ENCODE measurements at places on chromosomes 7 and 10.

GRCh38 chr7:35848725-35849124 lies 47.9 kb downstream of the SEPTIN7 start:
- DNase-seq, result no peak

DNA sequence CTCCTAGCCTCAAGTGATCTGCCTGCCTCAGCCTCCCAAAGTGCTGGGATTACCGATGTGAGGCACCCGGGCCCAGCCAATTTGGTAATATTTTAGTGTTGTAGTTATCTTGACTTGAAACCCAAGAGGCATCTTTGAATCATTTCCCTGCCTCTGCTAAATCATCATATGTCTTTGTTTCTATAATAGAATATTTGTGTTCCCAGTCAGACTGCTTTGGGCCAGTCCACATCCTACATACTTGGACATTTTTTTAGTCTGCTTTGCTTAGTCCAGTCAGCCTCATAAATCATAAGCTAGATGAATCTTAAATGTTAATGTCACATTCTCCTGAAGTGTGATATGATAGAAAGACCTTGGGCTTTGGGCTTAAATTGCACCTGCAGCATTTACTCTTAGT lies 5.9 kb downstream of the STAM start:
- no peak for DNase-seq

DNA sequence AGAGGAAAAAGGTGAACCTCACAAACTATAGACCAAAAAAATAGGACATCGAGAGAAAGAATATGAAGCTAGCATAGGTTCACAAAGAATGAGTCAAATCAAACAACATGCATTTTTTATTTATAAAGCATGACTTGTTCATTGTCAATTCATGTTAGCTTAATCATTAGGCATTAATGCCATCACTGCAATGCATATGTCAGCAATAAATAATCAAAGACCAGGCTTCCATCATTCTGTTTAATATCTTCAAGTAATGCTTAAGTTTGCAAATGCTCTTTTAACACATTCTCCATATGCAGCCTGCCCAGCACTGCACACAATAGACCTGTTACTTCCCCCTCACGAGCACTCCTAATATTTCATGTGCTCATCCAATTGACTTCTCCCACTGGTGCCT lies 8.9 kb upstream of the MAGI2 start:
- DNase-seq, result no peak

GRCh38 chr10:44292390-44293002 lies 92.4 kb downstream of the CXCL12 start:
- DNase-seq, result no peak

DNA sequence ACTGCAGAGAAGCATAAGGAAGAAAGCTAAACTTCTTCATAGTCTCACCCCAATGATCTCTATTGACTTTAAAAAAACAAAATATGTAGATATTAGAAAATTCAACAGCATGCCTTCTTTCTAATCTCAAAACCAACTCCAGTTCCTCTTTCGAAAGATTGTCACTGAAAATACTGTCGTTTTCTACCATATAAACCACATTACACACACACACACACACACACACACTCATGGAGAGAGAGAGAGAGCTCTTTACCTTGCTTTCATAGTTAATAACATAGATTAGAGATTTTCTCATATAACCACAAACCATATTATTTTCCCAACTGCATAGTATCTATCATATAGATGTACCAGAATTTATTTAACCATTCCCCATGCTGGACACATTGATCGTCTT lies 296.2 kb upstream of the MGMT start:
- no peak for DNase-seq

DNA sequence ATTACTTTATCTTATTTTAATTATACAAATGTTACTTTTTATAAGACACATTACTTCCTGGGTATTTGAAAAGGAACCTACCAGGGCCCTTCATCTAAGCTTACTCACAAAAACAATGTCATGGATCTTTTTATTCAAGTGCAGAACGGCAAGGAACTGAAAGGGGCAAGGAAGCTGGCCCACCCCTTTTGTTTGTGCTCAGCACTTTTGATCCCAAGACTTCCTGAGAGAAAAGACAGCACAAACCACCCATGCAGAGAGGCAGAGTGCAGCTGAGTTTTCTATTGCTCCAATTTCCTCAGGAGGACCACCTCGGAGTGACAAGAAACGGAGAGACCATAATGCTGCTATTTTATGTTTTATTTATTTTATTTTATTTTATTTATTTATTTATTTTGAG lies 232.0 kb upstream of the NRP1 start:
- DNase-seq, result no peak

- no peak for DNase-seq
These were observed 201.7 kb downstream of the BUB3 start for GRCh38 chr10:123355748-123356481.

DNA sequence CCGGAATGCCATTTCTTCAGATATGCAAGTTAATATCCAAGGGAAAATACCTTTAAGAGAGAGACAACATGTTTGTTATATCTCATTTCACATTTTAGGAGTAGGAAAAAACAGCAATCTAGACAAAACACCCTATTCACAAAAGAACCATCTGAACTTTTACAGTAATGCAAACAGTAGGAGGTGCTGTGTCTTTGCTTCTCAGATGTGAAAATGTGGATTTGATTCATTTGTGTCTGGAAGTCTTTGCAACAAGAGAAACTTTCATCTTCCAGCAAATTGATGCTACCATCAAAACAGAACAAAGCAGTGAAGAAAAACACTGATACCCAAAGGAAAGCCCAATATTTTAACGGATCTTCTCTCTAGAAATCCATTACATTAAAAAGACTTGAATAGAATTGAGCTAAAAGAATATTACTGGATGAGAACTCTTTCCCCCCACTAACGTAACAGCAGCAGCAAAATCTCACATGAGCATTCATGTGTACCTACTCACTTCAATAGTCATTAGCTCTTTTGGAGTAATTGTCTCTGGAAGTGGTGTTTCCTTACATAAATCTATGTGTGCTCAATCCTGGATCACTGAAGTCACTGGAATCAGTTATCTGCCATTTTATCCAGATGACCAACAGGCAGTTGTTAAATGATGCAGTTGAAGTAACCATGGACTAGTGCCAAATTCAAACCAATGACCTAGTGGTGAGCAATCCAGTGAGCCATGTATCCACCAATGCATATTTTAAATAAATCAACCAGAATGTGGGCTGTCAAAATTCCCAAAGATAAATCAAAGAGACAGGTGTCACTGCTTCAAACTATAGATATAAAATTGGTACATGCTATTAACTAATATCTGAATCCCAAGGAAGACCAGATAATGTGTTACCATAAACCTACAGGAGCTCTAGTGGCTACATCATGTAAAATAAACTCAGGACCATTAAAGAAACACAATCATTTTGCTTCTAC lies 1.8 kb downstream of the SEMA3C start:
- DNase-seq, result no peak

DNA sequence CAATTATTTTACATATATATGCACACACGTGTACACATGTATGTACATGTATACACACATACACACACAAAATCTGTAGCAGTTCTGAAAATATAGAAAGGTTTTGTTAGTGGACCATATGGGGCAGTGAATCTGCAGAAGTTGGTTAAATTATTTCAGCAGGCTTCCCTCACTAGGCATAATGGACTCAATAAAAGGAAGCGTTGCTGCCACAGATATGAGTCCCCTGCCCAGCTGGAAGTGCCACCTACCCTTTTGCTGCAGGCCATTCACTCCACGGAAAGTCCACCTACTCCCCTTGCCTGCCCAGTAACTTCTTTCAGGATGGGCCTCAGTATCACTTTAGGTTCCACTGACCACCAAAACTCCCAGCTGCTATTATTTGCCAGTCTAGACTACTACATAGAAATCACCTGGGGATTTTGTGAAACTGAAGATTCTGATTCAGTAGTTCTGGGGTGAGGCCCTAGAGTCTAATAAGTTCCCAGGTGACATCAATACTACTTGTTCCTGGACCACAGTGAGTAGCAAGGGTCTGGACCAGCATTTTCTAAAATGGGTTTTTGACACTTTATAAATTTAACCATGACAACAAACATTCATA lies 29.3 kb upstream of the CROT start:
- no peak for DNase-seq

GRCh38 chr7:69622960-69623359 lies 24.7 kb downstream of the AUTS2 start:
- DNase-seq, result no peak

DNA sequence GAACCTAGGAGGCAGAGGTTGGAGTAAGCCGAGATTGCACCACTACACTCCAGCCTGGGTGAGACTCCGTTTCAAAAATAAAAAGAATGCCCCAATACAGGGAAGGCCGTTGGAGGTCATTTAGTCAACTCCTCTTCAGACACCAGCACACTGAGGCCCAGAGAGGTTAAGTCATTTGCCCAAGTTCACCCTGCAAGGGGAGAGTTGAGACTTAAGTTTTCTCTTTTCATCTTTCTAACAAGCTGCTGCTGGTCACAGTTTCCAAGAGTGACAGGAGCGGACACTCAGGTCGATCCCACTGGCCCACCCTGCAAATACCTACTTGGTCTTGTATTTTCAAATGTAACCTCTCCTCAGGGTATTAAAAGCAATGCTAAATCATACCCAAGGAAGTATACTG lies 30.4 kb upstream of the VCL start:
- DNase-seq, result no peak

GRCh38 chr10:51251110-51251509 lies 176.8 kb downstream of the PRKG1 start:
- no peak for DNase-seq

GRCh38 chr7:71780282-71780681 lies 631.9 kb downstream of the CALN1 start:
- no peak for DNase-seq

DNA sequence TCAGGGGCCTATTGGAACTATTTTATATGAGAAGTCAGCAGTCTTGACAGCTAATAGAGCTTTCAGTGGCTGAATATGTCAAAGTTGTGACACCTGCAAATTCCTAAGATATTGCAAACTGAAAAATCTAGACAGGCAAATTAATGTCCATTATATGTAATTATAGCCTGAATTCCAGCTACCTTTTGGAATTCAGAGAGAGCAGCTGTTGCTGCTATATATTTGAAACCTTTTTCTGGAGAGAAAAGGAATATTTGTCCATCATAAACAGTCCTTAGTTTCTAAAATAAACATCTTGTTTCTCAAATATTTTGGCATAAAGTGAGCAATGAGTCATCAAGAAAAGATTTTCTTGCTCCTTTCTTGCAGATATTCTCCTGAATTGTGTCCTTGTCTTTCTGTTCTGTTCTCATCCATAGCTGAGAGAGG lies 408.9 kb upstream of the SEMA3D start:
- DNase-seq, result no peak

DNA sequence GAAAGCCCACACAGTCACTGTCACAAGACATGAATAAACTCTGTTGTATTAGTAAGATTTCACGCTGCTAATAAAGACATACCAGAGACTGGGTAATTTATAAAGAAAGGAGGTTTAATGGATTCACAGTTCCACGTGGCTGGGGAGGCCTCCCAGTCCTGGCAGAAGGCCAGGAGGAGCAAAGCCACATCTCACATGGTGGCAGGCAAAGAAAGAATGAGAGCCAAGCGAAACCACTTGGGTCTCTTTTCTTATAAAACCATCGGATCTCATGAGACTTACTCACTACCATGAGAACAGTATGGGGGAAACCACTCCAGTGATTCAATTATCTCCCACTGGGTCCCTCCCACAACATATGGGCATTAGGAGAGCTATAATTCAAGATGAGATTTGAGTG lies 110.2 kb downstream of the ST8SIA6 start:
- DNase-seq, result no peak

DNA sequence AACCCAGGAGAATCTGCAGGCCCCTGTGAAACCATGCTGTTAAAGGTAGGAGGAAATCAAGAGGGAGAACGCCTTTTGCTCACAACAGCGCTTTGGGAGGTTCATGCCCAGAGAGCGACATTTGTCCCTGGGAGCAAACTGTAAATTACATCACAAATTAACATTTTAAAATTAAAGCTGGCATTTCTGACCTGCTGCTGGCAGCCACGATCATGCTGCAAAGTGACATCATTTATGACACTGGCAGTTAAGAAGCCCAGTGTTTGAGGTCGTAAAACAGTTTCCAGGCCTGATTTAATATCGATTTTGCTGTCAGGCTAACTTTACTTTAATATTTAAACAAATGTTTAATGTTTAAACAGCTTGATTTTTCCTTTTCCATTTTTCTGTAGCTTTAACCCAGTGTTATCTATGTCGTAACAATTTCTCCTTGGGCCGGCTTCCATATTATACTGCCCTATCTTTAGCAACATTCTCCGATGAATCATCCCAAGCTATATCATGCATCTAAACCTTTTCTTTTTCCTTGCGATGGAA lies 86.5 kb upstream of the NPVF start:
- no peak for DNase-seq

DNA sequence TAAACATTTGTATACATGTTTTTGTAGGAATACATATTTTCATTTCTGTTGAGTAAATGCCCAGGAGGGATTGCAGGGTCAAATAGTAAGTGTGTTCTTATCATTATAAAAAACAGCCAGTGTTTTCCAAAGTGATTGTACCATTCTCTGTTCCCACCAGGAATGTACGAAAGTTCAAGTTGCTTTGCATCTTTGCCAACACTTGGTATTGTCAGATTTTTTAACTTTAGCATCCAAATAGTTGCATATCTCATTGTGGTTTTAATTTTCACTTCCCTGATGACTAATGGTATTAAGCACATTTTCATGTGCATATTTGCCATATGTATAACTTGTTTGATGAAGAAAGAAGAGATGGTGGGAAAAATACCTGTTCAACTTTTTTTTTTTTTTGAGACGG lies 213.9 kb downstream of the ZNF365 start:
- no peak for DNase-seq

- no peak for DNase-seq
These were observed 961 bp downstream of the SCRN1 start for GRCh38 chr7:29988424-29989256.

GRCh38 chr10:8975535-8975934 lies 921.0 kb downstream of the GATA3 start:
- DNase-seq, result no peak

GRCh38 chr7:115749924-115750323 lies 280.6 kb downstream of the TFEC start:
- no peak for DNase-seq
